D341Med (cell line): ENCODE measurements at places on chromosomes 2 and 18.

DNA sequence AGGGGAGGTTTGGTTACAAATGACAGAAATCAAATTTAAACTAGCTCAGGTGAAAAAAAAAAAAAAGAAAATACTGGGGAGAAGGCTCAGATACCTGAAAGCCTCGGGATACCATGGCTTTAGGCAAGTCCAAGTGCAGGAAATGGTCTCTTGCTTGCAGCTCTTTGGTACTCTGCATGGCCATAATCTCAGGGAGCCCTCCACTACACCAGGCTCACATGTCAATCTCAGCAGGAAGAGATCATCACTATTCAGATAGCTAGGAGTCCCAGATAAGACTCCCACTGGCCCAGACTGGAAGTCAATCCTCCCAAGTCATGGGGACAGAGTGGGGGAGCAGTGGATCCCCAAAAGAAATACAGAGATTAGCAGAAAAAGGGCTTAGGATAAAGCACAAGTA, 64.8 kb upstream of the RALBP1 start:
- DNase-seq = no peak

GRCh38 chr2:38650717-38651116, 15.2 kb upstream of the GALM start:
- no peak for DNase-seq

- DNase-seq = no peak
Measured at GRCh38 chr18:2967357-2967756, 45.6 kb downstream of the LPIN2 start.

- no peak for DNase-seq
Measured at GRCh38 chr18:23291456-23292205, 156.3 kb downstream of the CABLES1 start.

DNA sequence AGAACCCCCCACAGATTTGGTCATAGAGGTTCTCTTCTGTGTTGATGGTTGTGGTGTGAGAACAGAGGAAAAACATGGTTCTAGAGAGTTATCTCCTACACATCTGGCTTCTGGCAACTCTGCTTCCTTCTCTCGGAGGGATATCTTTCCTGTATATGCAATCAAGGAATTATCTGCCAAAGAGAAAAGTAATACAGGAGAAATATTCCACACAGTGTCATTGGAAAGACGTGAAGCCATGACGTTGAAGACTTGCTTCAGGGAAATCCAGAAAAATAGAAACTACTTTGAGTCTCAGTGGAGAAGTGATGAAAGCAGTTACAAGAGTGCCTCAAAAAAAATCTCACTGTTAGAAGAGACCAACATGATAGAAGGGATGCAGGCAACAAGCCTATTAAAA, 78.5 kb downstream of the RAB31 start:
- no peak for DNase-seq

- DNase-seq = no peak
Measured at GRCh38 chr2:191486584-191487320, 191.2 kb upstream of the NABP1 start.

- no peak for DNase-seq
Measured at GRCh38 chr2:72051971-72052505, 95.6 kb downstream of the CYP26B1 start.

- DNase-seq = peak; percentile 88
Measured at GRCh38 chr2:70861777-70862625, 26.4 kb upstream of the CD207 start.

DNA sequence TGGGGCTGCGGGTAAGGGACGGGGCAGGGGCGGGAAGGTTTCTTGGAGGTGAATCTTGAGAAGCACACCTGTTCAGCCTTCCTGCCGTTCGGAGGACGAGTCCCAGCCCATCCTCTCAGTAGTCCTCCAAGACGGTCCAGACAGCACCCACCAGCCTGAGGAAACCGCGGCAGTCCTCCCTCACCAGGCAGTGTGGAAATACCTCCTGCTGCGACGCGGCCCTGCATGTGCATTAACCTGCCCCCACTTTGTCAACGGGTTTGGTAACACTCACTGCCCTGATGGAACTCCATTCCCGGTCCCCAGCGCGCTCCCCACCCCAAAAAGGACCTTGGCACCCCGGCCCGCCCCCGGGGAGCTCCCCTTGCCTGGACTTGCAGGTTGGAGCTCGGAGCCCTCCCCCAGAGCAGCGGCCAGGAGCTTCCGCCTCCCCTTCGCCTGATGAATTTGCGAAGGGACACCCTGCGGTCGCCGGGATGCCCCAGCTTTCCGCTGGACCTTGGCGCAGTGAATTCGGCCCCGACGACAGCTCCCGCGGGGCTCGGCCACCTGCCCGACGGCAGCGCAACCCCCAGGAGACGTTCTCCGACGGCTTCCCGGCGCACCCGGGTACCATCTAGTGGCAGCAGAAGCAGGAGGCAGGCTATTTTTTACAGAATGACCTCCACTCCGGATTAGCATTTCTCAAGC, 31.5 kb downstream of the ACVR1C start:
- peak; percentile 78 for DNase-seq

GRCh38 chr2:233807215-233807865, 29.2 kb downstream of the MROH2A start:
- DNase-seq = no peak

DNA sequence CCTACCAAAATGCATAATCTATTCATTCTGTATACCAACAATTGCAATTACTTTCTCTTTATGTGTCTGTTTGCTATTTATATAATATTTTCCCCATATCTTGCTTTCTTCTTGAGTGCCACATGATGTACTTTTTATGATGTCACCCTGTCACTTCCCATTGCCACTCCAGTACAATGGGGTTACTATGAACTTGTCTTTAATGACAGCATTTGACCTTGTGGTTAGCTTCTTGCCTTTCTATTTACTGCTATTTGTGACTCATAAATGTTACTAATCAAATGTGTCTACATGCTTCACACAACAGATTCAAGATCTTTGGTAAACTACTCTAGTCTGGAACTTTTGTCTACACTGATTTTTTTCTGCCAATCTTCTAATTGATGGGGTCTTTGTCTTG, 486.3 kb downstream of the NR4A2 start:
- DNase-seq = no peak

DNA sequence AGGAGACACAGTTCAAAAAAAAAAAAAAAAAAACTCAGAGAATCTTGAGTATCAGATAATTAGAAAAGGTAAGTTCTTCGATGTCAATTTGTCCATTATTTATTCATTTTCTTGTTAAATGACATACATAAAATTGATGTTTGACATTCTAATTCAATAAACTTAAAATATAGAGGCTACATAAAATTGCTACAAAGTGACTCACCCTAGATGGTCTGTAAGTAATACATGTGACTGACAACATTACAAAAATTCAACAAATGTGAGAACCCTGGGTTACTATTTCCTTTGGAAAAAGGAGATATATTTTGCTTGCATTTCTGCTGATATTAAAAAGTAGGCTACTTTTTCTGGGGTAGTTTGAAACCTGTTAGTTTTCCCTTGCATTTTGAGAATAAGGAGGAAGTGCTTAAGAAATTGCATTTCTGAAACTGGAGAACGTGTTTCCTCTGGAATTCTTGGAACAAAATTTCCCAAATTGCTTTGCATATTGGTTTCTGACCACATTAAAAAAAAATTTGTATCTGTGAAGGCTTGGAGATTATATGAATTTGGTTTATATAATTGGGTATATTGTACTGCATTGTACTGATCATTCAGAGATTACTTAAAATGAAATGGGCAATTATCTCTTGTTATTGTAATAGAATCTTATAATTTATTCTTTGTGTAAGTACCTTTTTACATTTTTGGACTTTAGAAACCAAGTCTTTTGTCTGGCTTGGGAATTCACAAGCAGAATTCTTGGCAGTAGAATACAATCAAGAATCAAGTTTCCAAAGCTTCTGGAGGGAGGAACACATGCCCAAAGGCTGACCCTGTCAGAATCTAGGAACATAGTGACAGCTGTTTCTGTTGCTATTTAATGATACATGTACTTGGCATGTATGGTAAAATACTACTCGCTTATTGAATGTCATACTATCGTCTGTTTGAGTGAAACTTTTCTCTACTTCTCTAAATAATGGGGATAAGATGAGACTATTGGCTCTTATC, 106.1 kb downstream of the DSEL start:
- no peak for DNase-seq

DNA sequence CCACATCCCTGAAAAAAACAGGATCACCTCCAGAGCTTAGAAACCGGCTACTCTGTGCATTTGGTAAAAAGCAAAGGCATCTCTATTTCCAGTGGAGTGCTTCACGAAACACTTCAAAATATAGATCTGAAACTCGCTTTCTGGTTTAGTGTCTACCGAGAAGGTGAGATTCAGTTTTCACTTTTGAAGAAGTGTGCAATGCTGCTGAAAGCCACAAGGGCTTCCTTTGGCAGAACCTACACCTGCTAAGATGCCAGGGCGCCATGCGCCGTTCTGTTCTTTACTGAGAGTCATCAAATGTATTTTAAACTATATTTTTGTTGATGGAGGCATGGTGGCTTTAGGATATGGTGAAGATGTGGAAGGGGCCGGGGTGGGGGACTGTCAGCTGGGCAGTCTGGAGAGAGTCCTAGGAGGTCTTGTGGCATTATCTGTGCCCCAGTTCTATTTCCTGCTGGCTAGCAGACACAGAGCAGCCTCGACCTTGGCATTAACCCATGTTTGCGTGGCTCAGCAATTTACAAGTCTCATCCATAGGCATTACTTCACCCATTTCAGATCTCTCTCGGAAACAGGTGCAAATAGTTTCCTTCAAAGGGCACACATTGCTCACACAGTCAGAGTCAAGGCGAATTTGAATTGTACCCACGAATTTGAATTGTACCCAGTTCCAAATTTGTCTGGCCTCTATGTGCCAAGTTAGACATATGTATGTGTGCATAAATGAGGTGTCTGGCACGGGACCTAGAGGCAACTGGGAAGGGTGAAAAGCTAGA, 46.7 kb upstream of the KCNF1 start:
- no peak for DNase-seq

GRCh38 chr2:228257379-228257778, 75.9 kb upstream of the SPHKAP start:
- no peak for DNase-seq

DNA sequence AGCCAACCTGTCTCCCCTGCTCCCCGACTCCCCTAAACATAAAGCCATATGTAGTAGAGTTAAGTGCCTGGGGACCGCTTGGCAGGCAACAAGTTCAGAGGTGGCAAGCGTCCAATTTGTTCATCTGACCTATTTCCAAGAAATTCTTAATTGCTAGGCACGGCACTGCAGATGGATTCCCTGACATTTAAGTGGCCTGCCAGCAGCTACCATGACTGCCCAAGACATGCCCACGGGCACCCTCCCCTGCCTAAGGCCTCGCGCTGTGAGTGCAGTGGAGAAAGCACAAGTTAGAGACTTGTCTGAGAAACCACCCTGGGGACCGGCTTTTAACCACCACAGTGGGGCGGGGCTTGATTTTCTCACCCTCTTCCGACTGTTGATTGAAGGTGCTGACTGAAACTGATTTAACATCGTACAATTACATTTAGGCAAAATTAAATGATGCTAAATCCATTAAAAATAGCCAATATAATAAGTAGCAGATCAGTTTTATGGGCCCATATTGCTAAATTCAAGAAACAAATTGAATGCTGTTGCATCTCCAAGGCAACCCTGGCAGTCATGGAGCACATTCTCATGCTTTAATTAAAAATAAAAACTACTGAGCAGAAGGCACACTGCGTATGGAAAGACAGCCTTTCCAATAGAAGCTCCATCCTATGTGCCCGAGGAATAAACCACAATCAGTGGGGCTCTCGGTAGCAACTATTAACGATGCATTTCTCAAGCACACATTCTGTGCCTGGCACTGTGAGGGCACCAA, 163.6 kb upstream of the ACAA2 start:
- DNase-seq = no peak

DNA sequence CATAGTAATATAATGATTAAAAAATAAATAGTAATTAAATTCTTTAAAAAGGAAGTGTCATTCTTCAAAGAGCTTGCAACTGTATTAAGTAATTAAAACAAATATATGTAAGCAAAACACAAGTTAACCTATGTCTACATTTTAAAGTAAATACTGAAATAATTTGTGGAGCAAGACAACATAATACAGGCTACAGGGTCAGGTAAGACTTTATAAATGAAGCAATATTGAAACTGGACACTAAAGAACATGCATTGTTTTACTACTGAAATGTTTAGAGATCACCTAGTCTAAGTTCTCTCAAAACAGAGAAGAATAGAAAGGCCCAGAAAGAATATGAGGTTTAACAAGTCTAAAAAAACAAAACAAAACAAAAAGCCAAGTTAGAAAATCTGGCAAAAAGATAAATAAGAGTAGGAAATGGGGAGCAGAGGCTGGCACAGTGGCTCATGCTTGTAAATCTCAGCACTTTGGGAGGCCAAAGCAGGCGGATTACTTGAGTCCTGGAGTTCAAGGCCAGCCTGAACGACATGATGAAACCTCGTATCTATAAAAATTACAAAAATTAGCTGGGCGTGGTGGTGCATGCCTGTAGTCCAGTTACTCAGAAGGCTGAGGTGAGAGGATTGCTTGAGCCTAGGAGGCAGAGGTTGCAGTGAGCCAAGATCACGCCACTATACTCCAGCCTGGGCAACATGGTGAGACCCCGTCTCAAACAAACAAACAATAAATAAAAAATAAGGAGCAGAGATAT, 34.4 kb downstream of the VPS54 start:
- DNase-seq = no peak

GRCh38 chr2:44087036-44087713, 81.5 kb upstream of the PPM1B start:
- peak; percentile 90 for DNase-seq

- DNase-seq = peak; percentile 21
Measured at GRCh38 chr2:241904791-241905710, 35.5 kb downstream of the RTP5 start.

- DNase-seq = no peak
Measured at GRCh38 chr18:80232710-80233109, 14.6 kb downstream of the PARD6G start.
